ENCODE measurements at places on chromosomes 11 and 22.

DNA sequence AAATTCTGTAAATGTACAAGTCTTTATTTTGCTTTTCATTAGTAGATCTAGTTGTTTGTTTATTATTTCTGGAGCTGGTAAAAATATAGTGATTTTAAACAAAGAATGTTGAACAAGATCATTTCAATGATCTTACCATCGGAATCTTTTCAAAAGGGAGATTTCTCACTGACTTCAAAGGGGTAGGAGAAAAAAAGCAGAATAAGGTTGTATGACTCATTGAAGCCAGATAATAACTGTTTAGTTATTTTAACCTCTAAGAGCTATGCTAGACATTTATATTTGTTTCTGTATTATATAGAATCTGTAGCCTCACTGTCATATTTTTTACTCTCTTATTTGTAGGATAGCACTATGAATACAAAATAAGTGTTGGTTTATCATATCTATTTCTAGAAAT, 8.1 kb upstream of the PDE3B start:
- H3K36me3 ChIP-seq: peaks cover 59% of the 10 kb centered on the region
- DNase-seq: no peak
- H3K4me1 ChIP-seq: peaks cover 64% of the 10 kb centered on the region
- no peaks in the 10 kb centered on the region for H3K27me3 ChIP-seq
- H3K4me3 ChIP-seq: no peak overlapping the region
- peak overlapping the region; percentile 26 for H3K27ac ChIP-seq

- H3K36me3 ChIP-seq: no peaks in the 10 kb centered on the region
- DNase-seq: no peak
- no peaks in the 10 kb centered on the region for H3K27me3 ChIP-seq
- no peaks in the 10 kb centered on the region for H3K4me1 ChIP-seq
- H3K4me3 ChIP-seq: no peak overlapping the region
Measured at GRCh38 chr11:15500643-15501042, 385.9 kb downstream of the INSC start.

- H3K27ac ChIP-seq: peak overlapping the region; percentile 68
- H3K27me3 ChIP-seq: no peaks in the 10 kb centered on the region
- H3K4me3 ChIP-seq: no peak overlapping the region
- DNase-seq: no peak
- peaks cover 29% of the 10 kb centered on the region for H3K4me1 ChIP-seq
- peaks cover 39% of the 10 kb centered on the region for H3K36me3 ChIP-seq
Measured at GRCh38 chr11:74019860-74020259, 11.0 kb upstream of the UCP3 start.

DNA sequence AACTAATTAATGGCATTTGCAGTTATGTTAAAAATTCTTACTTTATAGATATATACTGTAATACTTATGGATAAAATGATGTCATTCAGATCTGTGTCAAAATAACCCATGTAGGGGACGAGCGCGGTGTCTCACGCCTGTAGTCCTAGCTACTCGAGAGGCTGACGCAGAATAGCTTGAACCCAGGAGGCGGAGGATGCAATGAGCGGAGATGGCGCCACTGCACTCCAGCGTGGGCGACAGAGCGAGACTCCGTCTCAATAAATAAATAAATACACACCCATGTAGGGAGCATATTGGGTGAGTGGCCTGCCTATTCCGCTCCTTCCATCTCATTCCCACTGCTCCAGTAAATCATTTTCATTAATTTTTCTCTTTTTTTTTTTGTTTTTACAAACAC, 7.1 kb downstream of the SNU13 start:
- peak overlapping the region; percentile 84 for H3K27ac ChIP-seq
- peaks cover 24% of the 10 kb centered on the region for H3K4me1 ChIP-seq
- H3K36me3 ChIP-seq: peaks cover 27% of the 10 kb centered on the region
- H3K4me3 ChIP-seq: peak overlapping the region; percentile 90
- no peaks in the 10 kb centered on the region for H3K27me3 ChIP-seq

DNA sequence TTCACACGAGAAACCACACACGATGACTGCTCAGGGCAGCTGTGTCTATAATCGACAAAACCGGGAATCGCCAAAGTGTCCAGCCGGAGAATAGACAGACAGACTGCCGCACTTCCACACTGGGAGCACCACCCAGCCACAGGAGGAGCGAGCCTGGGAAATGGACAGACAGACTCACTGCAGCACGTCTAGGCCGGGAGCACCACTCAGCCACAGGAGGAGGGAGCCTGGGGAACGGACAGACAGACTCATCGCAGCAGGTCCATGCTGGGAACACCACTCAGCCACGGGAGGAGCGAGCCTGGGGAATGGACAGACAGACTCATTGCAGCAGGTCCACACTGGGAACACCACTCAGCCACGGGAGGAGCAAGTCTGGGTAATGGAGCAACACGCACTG, 137.2 kb downstream of the BRD1 start:
- no peak overlapping the region for H3K27ac ChIP-seq
- H3K27me3 ChIP-seq: no peaks in the 10 kb centered on the region
- no peak for DNase-seq
- H3K36me3 ChIP-seq: no peaks in the 10 kb centered on the region
- no peaks in the 10 kb centered on the region for H3K4me1 ChIP-seq

DNA sequence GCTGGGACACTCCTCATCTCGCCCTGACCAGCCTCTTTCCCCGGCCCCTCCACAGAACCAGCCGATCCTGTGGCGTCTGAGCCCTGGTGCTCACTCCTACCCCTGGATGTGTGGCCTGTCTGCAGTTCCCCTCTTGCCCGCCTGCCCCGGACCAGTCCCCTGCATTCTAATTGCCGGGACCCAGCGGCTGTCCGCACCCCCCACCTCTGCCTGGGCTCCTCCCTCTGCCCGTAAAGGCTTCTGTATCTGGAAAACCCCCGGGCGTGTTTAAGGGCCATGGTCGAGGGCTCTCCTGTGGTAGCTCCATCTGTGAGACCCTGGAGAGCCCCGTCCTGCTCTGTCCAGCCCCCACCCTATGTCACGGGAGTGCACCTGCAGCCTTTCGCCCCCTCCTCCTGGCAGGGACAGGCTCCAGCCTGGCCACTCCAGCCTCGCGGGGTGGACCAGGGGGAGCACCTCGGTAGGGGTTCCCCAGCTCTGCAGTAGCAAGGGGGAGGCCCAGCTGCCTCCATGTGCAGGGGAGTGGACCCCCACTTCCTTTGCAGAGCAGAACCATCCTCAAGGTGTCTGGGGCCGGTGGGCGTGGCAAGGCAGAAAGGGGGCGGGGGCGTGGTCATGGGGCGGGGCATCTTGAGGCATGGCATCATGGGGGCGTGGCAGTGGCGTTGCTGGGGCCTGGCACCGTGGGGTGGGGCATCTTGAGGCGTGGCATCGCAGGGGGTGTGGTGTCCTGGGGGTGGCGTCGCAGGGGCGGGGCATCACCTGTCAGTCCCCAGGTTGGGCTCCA, 430.4 kb downstream of the TBC1D22A start:
- no peaks in the 10 kb centered on the region for H3K27me3 ChIP-seq
- H3K27ac ChIP-seq: no peak overlapping the region
- DNase-seq: no peak
- H3K36me3 ChIP-seq: no peaks in the 10 kb centered on the region

DNA sequence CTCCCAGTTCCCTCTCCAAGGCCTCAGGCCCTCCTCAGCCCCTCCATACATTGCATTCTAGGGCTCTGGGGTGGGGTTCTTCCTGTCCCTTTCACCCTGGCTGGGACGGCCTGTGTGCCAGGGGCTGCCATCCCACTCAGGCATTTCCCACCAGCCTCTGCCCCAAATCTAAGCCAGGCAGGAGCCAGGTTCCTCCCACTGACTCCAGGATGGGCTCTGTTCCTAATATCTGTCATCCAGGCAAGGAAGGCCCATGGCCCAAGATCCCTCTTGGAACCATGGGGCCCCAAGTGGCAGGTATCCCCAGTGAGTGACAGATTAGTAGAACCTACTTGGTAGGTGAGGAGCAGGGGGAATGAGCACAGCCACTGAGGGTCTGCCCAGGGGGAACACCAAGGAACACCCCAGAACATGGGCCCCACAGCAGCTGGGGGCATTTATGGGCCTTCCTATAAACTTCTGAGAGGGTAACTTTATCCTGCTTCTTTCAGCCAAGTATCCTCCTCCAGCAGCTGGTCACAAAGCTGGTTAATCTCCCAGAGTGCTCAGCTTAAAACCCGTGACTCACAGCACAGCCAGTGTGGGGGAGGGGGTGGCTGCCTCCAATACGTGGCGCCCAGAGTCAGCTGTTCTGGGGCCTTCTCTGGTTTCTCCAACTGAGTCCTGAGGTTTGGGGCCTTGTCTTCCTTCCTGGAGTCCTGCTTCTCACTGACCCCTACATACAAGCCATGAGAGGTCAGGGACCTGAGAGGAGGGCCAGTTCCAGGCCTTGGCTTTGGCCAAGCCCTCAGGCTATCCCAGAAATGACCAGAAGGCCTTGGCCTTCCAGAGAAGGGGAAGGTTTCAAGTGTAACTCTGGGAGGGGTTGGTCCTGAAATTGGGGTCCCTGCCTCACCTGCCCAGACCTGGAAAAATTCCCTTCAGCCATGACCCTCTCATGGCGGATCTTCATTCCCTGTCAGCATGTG, 19.9 kb upstream of the MYOD1 start:
- no peak overlapping the region for H3K4me3 ChIP-seq
- no peaks in the 10 kb centered on the region for H3K4me1 ChIP-seq
- peaks cover 27% of the 10 kb centered on the region for H3K27me3 ChIP-seq
- no peak for DNase-seq
- no peaks in the 10 kb centered on the region for H3K36me3 ChIP-seq

GRCh38 chr22:37742376-37743171, 45.7 kb downstream of the TRIOBP start:
- H3K4me3 ChIP-seq: no peak overlapping the region
- no peaks in the 10 kb centered on the region for H3K27me3 ChIP-seq
- DNase-seq: no peak
- H3K36me3 ChIP-seq: peaks cover 1% of the 10 kb centered on the region
- peaks cover 31% of the 10 kb centered on the region for H3K4me1 ChIP-seq

DNA sequence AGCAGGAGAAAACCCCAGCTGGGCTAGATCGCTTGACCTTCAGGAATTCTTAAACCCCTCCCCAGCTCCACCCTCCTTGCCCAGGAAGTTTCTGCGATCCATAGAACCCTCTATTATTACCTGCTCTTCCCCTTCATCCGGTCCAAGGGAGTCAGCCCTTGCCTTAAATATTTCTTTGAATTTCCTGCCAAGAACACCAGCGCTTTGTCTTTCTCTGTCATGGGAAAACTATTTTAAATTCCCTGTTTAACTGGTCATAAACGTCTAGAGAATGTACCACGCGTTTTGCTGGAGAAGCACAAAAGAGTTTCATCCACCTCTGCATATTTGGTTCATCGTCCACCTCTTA, 496 bp upstream of the TRAF6 start:
- peaks cover 11% of the 10 kb centered on the region for H3K27me3 ChIP-seq
- peaks cover 27% of the 10 kb centered on the region for H3K4me1 ChIP-seq
- peak overlapping the region; percentile 94 for H3K27ac ChIP-seq
- peak overlapping the region; percentile 95 for H3K4me3 ChIP-seq
- DNase-seq: no peak
- H3K36me3 ChIP-seq: peaks cover 8% of the 10 kb centered on the region

GRCh38 chr11:12331239-12331874, 46.0 kb upstream of the PARVA start:
- H3K27ac ChIP-seq: no peak overlapping the region
- peaks cover 5% of the 10 kb centered on the region for H3K4me1 ChIP-seq
- H3K36me3 ChIP-seq: no peaks in the 10 kb centered on the region
- DNase-seq: peak; percentile 79

DNA sequence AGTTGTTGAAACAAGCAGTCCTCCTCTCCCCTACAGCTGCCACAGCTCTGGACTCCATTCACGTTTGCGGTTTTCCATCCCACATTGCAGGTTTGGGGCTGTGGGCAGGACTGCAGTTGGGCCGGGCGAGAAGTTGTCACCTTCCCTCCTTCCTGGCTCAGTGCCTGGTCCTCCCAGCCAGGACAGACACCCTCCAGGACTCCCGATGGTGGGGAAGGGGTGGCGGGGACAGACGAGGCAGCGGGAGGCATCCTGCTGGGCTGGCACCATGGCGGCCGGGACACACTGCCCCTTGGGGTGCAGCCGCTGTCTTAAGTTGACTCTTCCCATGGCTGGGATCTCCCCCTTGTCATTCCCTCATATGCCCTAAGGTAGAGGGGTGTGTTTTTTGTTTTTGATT, 615.2 kb downstream of the BRD1 start:
- no peak for DNase-seq
- H3K4me1 ChIP-seq: no peaks in the 10 kb centered on the region
- H3K4me3 ChIP-seq: no peak overlapping the region
- H3K36me3 ChIP-seq: no peaks in the 10 kb centered on the region
- no peaks in the 10 kb centered on the region for H3K27me3 ChIP-seq

- no peaks in the 10 kb centered on the region for H3K27me3 ChIP-seq
- DNase-seq: peak; percentile 31
Measured at GRCh38 chr11:131748151-131749050, 378.0 kb downstream of the NTM start.
